NCI-H1417 treated with DMSO at 0.1 percent for 48 hours (cell line): ENCODE measurements at places on chromosomes 6 and 20.

DNA sequence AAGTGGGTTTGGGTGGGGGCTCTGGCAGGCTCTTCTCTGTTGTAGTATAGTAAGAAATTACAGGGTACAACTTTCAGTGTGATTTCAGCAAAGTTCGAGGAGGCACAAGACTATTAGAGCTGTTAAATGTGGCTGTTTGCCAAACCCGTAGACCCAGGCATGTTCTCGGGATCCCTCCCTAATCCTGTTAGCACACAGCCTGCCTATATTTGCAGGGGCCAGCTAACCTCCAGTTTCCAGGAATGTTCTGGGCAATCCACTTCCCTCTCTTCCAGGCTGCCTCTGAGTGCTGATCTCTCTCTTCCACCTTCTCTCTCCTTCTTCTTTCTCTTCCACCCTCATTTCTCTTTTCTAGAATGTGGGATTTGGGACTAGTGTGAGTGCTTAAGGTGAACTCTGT is 34.8 kb upstream of the ZFP64 start:
- DNase-seq = no peak

GRCh38 chr6:107817784-107818183 is 6.3 kb downstream of the SCML4 start:
- no peak for DNase-seq

GRCh38 chr6:14730654-14731053 is 515.2 kb upstream of the JARID2 start:
- DNase-seq = no peak

- DNase-seq = no peak
Measured at GRCh38 chr6:126781582-126781981, 336.9 kb upstream of the RSPO3 start.

DNA sequence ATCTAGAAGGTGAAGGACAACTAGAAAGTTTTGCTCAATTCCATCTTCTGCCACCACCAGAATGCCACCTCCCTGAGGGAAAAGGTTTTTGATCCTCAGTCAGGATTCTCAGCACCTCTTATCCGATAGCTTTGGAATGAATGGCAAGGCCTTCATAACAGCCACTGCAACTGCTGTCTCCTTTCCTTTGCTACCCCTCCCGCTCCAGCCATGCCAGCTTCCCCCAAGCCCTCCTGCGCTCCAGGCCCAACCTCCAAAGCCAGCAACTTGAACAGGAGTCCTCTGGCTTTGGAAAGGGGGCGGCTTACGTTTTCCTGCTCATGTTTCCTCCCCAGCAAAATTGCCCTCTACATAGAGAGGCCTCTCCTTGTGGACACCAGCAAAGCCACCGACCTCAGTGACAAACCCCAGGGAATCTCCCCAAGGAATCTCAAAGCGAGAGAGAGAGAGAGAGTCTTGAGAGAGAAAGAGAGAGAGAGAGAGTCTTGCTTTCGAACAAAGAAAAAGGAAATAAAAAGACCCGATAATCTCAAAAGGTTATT is 420 bp upstream of the BTN2A1 start:
- no peak for DNase-seq

- no peak for DNase-seq
Measured at GRCh38 chr20:38722683-38723016, 1.6 kb upstream of the SLC32A1 start.

GRCh38 chr6:20704325-20705025 is 170.2 kb downstream of the CDKAL1 start:
- no peak for DNase-seq

GRCh38 chr6:79737172-79737571 is 106.0 kb downstream of the SH3BGRL2 start:
- no peak for DNase-seq

DNA sequence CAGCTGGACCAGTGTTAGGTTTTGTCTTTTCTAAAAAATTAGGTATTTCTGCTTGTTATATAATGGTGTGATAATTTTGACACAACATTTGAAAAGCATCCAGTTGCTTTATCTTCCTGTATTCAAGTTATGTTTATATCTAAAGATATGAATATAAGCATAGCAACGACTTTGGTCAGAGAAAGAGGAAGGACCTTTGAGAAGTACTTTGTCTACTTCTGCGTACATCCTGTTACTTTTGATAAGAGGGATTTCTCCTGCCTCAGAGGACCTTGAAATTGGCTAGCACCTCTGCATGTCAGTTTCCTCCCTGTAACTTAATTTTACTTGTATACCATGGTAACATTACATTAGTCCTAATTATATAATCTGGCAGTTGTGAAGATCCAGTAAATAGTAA is 24.8 kb downstream of the PHF20 start:
- no peak for DNase-seq

GRCh38 chr20:24732076-24732475 is 217.0 kb upstream of the CST7 start:
- no peak for DNase-seq

DNA sequence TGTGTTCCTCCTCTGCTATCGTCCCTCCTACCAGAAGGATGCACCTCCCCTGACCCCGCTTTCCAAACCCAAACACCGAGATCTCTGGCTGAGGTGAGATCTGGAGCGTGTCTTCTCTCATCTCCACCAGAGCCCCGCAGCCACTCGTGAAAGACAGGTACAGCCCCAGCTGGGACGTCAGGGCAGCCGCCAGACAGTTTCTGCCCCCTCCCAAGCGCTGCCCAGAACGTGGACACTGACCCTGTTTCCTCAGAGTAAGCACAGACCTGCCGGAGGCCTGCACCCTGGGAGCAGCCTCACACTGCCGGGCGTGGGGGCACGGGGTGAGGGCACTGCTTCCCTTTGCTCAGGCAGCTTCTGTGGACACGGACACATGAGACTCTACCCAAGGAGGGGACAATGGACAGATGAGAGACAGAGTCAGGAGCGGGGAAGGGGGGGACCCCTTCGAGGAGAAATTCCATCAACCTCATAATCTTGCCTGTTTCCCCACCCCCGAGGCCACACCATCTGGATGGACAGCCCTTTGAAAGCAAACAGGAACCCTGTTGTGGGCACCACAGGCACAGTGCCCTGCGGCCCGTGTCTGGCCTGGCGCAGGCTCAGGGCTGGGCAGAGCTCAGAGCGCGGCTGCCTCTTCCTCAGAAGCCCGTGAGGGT is 210.6 kb downstream of the DLL1 start:
- DNase-seq = no peak

GRCh38 chr6:118679327-118679901 is 28.0 kb upstream of the CEP85L start:
- no peak for DNase-seq

DNA sequence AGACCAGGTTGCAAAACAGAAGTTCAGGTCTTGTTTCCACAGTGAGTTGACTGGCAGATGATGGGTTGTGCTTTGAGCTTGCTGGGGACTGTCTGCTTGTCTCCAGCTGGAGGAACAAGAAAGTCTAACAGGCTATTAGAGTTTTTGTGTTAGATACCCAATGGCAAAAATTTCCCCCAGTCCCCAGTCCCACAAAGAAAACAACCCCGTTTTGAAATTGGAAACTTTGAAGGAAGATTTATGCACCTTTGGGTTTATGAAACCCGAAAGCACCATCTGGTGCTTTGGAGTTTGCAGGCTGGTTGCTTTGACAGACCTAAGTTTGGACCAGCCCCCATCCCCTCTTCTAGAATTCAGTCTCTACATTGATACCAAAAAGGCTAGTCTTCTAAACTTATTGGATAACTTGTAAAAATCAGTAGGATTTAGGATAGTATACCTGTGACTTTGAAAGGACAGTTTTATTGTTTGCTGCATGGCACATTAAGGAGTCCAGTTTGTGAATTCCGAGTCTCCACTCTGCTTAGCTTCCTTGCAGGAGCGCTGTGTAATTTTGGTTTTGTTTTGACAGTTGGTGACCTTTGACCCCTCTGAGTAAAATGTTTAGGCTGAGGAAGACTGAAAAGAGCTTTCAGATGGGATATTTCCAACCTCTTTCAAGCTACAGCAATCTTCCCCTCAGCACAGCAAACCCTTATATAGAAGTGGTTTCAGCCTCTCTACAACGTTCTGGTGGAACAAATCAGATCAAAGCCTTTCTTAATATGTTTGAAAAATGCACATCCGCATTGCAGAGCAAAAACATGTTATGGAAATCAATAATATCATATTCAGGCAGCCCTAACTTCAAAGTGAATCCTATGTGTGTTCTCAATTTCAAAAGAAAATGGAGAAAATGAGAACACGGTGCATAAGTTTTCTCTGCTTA is 25.5 kb upstream of the PRL start:
- DNase-seq = no peak

- no peak for DNase-seq
Measured at GRCh38 chr6:79077715-79078074, 359 bp downstream of the PHIP start.

DNA sequence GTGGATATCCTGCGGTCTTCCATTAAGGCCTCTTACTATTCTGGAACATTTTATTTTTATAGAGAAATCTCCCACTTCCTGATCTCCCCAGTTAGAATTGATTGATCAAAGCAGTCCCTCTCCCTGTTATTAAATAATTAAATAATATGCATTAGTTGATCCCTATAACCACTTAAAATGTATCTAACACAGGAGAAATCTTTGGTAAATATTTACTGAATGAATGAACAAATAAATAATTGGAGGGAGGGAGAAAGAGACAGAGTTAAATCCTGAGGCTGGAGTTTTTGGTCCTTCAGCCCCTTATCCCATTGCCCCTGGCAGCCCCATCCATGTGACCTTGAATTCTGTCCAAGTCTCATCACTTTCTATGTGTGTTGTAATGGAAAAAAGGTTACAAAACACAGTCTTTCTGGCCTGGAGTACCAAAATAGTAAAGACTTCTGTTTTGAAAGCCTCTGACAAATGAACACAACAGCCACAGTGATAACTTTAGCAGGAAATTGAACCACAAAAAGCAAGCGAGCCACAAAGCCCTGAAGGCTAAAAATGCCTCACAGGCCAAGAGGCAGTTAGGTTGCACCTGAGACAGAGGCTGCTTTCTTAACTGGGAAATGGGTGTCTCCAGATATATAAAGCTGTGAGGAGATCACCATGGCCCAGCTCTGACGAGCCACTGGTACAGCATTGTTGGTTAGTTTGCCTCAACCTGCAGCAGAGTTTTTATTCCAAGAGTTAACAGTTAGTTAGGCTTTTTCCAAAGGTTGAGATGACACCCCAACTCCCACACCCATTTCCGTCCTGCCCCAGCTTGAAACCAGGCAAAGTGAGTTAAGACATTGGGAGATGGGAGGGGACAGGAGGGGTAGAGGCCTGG is 11.3 kb downstream of the NT5E start:
- no peak for DNase-seq

DNA sequence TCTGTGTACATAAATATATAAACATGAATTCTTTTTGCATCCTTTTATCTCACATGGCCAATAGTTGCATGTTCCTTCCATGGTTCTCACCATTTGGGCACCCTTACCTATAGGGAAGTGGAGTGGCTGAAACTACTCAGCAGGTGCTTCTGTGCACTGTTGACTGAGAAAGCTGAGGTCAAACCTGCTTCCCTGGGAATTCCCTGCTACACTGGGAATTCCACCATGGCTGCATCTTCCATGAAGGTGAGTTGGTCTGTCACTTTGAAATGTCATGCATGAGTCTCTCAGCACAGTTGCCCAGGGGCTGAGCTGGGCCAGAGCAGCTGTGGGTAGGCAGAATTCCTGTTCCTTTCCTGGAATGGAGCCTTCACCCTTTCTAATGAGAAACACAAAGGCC is 193.8 kb upstream of the PRSS16 start:
- DNase-seq = no peak
